NCI-H1092 (cell line): ENCODE measurements at places on chromosomes 16 and 17.
A peak's percentile ranks its signal among the peaks of the same experiment; 100 is the strongest.

- DNase-seq = no peak
These were observed 21.5 kb downstream of the LDAF1 start for GRCh38 chr16:21179983-21180365.

GRCh38 chr17:17824783-17825614 lies 11.8 kb downstream of the SREBF1 start:
- DNase-seq = no peak

- DNase-seq = peak; percentile 93
These were observed 128.5 kb upstream of the GSE1 start for GRCh38 chr16:85484347-85485300.

GRCh38 chr16:46629331-46630219 lies 8.4 kb upstream of the SHCBP1 start:
- DNase-seq = no peak

DNA sequence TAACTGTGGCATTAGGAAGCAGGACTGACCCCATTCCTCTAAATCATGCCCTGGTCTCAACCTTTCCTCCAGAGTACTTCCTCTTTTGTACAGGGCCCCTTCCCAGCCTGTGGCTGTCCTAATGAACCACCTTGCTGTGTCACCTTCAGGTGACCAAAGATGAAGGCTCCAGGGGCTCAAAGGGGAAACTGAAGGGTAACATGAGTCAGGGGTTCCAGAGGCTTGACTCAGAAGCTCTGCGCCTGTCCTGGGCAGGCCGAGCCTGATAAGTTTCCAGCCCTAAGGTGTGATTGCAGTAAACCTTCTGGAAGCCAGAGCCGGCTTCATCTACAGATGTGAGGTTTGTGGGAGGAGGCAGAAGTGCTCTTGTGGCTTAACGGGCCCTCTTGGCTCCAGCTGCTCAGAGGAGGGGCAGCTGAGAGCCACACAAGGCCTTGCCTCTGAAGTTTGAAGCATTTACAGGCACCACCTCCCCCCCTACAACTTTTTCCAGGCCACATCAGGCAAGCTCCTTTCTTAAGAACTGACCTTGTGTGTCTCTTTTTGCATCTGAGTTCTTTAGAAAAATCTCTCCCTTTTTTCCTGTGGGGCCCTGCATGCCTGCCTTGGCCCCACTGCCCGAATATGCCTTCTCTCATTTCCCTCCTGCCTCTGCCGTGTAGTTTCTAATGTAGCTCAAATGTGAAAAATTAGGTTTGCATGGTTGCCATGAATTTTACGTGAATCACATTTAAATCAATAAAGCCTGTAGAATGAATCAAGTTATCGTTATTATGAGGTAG lies 149.9 kb downstream of the CLEC16A start:
- no peak for DNase-seq

DNA sequence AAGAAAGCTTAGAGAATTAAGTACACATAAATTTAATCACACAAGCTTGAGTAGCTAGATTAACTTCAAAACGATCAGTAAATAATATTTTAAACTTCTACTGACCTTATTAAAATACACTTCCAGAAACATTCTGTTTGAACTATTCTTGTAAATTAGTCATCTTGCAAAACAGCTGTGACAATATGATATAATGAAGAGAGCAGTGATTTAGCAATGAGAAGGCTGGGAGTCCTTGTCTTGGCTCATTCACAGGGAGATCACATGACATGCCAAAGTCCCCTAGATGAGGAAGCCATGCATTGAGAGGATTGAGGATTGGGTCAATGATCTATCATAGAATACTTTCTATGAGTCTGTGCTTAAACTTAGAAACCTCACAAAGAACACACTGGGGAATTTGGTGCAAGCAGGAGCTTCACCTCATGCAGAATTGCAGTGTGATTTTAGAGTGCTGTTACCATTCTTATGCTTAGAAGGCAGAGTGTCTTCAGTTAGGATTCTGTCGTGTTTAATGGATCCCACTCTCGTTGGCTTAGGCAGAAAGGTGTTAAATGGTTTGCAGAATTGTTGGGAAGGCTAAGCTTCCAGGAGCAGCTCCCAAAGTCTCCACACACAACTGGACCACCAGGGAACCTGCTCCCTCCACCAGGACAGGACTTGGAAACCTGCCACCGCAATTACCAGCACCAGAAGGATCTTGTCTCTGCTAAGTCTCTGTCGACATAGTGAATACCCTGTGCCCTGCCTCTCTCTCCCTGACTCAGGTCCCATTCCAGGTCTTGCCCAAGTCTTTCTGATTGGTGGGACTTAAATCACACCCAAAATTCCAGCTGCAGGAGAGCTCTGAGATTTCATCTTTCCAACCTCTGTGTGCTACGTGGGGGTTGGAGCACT lies 87.1 kb downstream of the USP22 start:
- DNase-seq = no peak

GRCh38 chr16:55149622-55150021 lies 174.4 kb upstream of the IRX6 start:
- DNase-seq = no peak

DNA sequence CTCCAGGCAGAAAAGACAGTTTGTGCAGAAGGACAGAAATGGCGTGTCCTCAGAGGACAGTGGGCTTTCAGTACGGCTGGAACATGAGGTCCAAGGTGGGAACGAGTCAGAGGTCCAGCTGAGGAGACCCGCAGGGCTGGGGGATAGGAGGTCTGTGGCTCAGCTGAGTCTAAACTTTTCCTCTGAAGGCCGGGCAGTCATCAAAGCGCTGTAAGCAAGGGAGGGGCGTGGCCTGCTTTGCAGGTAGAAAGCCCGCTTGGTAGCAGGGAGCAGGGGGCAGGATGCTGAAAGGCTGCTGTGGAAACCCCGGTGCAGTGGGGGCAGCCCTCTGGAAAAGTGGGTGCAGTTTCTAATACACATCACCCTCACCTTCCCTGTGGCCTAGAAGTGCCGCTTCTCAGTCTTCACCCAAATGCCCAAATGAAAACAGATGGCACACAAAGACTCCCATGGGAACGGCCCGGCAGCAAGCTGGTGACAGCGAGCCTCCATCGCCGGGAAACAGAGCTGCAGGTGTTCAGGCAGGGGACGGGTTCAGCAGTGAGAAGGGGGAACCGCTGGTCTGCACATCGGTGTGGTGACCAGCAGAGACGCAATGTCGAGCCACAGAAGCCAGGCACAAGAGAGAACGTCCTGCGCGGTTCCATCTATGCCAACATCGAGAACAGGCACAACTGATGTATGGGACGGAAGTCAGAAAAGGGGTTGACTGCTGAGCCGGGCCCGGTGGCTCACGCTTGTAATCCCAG lies 12.2 kb upstream of the OSGIN1 start:
- DNase-seq = no peak

- DNase-seq = no peak
These were observed 24.5 kb downstream of the WNT9B start for GRCh38 chr17:46875849-46876352.

DNA sequence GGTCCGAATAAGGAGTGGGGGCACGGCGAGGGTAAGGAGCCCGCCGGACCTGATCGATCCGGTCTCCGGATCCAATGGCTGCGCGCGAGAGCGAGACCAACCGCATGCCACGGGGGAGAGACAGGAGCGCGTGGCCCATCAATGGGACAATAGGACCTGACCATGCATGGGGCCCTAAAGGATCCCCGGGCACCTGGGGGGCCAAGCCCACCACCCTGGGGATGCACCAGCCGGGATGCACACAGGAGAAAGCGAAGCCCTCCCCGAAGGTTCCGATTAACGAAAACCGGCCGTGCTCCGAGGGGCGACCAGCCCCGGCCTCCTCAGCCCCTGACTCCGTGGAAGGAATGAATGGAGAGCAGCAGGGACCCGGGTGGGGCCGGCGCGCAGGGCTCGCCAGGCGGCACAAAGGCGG lies 525 bp downstream of the JPT1 start:
- peak; percentile 12 for DNase-seq

- no peak for DNase-seq
These were observed 27.6 kb upstream of the DLX3 start for GRCh38 chr17:50022463-50023130.

- DNase-seq = no peak
These were observed 1.0 kb downstream of the RSPRY1 start for GRCh38 chr16:57186872-57187854.

GRCh38 chr16:4970010-4970409 lies 11.9 kb downstream of the SEC14L5 start:
- no peak for DNase-seq

DNA sequence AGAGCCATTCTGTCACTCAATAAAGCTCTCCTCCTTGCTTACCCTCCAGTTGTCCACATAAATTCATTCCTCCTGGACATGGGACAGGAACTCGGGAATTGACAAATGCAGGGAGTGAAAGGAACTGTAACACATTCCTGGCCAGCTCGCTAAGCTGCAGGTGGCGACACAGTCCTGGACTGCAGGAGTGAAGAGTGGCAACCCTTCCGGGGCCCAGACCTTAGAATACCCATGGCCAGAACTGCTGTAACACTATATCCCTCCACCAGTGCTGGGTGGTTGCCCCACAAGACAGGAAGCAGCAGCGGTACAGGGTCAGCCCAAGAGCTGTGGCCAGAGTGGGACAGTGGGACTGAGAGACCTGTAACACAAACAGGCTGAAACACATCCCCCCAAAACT lies 30.3 kb upstream of the KIF2B start:
- no peak for DNase-seq

DNA sequence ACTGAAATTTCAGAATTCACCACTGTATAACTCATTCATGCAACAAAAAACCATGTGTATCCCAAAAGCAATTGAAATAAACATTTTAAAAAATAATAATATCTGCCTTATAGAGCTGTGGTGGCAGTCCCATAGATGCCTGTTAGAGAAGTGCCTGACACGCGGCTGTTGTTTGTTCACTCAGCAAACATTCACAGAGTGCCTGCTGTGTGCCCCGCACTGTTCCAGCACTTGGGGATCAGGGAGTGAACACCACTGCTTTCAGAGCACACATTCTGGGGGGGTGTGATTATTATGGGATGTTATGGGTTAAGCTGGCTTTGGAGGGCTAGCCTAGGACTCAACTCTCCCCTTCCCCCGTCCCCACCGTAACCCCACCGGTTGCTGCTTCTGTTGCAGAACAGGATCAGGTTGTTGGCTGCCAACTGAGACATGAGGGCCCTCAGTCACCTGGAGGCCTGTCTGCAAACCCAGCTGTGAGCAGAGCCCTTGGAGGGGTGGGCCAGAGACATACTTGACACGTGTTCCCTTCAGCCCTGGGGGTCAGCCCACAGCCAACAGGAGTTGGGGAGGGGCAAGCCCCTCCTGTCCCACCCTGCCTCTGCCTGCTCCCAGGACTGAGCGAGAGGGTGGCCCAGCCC lies 103.3 kb upstream of the CIBAR2 start:
- DNase-seq = no peak

DNA sequence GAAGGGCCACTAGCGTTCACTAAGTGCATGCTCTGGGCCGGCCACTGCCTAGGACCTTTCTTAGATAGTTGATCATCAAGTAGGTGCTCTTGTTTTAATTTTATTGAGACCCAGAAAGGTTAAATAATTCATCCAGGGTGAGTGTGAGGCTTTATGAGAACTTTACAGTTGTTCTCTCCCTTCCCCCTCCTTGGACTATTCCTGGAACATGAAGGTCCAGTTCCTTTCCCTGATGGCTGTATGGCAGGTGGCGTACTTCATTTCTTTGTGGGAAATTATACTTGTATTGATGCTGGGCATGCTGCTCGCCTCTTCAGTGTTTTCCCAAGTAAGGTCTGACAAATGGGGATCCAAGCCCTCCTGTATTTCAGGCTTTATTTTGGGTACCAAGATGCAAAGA lies 8.5 kb downstream of the SGF29 start:
- DNase-seq = no peak

GRCh38 chr16:88437367-88437964 lies 15.6 kb upstream of the ZFPM1 start:
- DNase-seq = peak; percentile 33

GRCh38 chr16:28873543-28874201 lies 4.6 kb upstream of the ATP2A1 start:
- no peak for DNase-seq

DNA sequence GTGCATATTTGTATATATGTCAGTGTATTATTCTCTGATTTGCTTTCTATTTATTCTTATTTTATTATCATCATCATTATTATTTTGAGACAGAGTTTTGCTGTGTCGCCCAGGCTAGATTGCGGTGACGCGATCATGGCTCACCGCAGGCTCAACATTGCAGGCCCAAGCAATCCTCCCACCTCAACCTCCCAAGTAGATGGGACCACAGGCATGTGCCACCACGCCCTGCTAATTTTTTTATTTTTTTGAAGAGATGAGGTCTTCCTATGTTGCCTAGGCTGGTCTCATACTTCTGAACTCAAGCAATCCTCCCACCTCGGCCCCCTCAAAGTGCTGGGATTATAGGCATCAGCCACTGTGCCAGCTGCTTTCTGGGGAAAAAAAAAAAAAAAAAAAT lies 8.4 kb upstream of the ARHGAP17 start:
- no peak for DNase-seq

DNA sequence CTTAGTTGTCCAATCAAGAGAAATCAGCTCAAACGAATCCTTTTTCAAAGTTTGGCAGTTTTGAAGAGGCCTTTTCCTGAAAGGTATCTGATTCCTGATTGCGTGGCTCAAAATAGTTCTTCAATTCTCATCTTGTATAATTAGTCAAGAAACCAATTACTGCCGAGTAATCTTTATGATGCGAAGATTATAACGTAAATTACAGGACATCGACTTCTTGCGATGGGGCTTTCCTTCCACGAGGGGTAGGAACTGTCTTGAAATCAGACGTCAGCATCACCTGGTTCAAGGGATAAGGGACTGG lies 644 bp upstream of the ARL2BP start:
- no peak for DNase-seq

- no peak for DNase-seq
These were observed 57.1 kb downstream of the RAB11FIP4 start for GRCh38 chr17:31448467-31449077.

DNA sequence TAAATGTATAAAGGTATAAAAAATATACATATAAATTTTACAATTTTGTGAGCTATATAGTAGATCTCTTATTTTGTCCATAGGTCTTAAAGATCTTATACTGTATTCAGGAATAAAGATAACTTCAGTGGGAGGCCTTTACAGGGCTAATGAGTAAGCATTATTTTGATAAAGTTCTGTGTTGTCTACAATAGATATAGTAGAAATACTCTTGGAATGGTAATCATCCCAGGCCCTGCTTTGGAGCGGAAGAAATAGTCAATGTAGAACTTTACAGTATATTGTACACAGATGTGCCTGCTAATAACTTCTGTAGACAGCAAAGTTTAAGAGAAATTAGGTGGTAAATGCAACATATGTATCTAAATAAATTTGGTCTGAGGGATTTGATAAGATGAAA lies 42.6 kb downstream of the TENT4B start:
- DNase-seq = no peak
